ENCODE measurements at places on chromosomes 5 and 9. TPM values are rescaled to one million over a fixed set of nuclear protein-coding genes. Genes with fewer than 3 reads are reported as not detected.

The C5orf58 gene
- total RNA-seq, result 6.5 TPM

The PTGS1 gene
- total RNA-seq, result 91.4 TPM

The TRIM7 gene
- 4.2 TPM for total RNA-seq

The IL5 gene
- not detected for total RNA-seq

The RAB14 gene
- total RNA-seq, result 29.2 TPM

The GRXCR2 gene
- total RNA-seq, result not detected

The SLC36A3 gene
- total RNA-seq, result not detected

The PRSS3 gene
- total RNA-seq, result not detected

The PCDHGA12 gene
- total RNA-seq, result 7.6 TPM

The GALNT12 gene
- total RNA-seq, result 16.8 TPM

The PKD2L2 gene
- total RNA-seq, result not detected

The FOXD4L3 gene
- not detected for total RNA-seq

The RORB gene
- total RNA-seq, result 0.46 TPM

The RC3H2 gene
- total RNA-seq, result 58.1 TPM

The HTR1A gene
- total RNA-seq, result not detected

DNA sequence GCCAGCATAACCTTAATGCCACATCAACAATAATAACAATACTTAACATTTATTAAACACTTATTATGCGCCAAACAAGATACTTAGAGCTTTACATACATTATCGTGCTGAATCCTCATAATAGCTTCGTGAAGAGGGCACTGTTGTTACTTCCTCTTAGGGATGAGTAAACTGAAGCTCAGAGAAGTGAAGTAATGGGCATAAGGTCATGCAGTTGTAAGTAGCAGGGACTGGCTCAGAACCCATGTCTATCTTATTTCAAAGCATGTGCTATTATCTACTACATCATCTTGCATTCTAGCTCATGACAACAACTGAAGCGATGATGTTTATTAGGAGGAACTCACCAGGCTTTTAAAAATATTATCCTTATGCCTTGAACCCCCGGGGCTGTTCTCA is 34.9 kb upstream of the PPP3R2 start:
- DNase-seq, result no peak

GRCh38 chr5:54362992-54363625 is 52.7 kb upstream of the ARL15 start:
- no peak for DNase-seq

DNA sequence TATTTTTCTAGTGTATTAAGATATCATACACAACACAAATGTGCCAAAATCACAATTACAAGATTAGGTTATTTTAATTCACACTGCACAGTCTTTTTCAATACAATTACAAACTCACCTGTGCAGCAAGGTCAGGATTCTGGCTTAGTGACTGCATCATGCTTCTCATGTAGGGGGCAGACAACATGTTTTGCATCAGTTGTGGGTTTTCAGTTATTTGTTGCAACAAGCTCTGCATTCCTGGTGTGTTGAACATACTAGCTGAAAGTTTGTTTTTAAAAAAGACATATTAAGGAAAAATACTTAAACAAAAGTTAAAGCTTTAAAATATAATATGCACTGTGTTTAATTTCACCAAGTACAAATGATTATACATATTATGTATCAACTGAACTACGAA is 38.7 kb downstream of the UBQLN1 start:
- no peak for DNase-seq

GRCh38 chr5:77847814-77848290 is 71.7 kb upstream of the TBCA start:
- peak; percentile 42 for DNase-seq

- DNase-seq, result no peak
These were observed 404.6 kb upstream of the ARRDC3 start for GRCh38 chr5:91787718-91788117.

- DNase-seq, result no peak
These were observed 123.4 kb downstream of the OLFM1 start for GRCh38 chr9:135210676-135211523.

DNA sequence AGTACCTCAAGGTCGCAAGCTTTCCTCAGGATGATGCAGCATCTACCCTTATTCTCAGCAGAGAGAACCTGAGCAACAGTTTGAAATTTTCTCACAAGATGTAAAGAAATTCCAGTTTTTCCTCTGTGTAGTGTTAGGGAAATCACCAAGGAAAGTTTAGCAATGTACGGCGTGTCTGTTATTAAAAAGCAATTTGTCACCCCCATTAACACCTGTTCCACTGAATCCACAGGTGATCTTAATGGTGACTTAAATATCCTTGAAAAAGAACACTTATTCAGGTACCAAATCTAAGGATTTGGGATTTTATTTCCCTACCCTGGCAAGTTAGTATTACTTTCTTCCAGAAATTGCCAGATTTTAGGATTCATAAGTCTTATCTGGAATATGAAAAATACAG is 77.9 kb upstream of the ATP10B start:
- DNase-seq, result no peak

DNA sequence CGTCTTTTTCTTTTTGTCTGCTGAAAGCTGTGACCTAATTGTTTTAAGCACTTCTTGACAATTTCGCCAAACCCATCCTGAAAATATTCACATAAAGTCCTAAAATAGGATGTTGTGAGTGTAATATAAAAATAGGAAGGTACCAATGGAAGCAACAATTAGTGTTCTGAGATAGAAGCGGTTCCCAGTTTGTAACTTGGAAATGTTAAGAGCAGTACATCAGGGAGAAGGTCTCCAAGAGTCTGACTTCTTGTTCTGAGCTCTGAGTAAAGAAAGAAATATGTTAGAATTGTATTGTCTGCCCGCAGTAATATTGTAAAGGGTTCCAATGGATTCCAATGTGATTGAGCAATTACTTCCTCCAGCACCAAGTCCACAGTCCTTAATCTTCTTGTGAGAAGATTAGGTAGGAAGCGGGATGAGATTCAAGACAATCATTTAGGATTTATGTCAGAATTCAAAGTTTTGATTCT is 3.9 kb downstream of the VCAN start:
- DNase-seq, result no peak

DNA sequence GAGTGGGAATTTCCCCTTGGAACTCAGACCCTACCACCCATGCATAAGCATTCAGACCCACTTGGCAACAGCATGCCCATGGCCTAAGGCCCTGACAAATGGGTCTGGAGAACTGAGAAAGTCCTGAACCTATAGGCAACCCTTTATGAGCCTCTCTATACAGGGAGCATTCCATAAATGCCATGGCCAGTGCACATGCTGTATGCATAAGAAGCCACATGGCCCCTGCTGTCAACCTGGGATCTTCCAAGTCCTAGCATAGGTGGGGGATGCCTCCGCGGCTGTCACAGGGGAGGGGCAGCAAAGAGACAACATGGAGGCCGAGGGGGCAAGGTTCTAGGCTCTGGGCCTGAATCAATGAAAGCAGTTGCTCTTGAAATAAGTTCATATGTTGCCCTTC is 8.2 kb upstream of the NIPAL4 start:
- DNase-seq, result no peak

DNA sequence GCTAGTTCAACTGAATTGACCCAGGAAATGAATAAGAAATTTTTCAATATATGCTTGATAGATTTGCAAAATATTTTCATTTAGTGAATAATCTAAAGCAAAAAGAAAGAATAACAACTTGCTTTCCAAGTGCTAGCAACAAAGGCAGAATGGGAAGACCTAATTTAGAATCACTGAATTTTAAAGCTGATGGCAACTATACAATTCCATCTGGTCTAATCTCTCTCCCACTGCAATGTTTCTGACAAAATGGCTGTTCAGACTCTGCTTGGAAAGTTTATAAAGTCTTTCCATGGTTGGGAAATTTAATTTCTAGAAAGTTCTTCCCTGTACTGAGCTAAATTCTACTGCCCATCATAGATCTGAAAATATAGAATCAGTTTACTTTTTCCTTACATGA is 75.7 kb upstream of the ACOT12 start:
- no peak for DNase-seq

DNA sequence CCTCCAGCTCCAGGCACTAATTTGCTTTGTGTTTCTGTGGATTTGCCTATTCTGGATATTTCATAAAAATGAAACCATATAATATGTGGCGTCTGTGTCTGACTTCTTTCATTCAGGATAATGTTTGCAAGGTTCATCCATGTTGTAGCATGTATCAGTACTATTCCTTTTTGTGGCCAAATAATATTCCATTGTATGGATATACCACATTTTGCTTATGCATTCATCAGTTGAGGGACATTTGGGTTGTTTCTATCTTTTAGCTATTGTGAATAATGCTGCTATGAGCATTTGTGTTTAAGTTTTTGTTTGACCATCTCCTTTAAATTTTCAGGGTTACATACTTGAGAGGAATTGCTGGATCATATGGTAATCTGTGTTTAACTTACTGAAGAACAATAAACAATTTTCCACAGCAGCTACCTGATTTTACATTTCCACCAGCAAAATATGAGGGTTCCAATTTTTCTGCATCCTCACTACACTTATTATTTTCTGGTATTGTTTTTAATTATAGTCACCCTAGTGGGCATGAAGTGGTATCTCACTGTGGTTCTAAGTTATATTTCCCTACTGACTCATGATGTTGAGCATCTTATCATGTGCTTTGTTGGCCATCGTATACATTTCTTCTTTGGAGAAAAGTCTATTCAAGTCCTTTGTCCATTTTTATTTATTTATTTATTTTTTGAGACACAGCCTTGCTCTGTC is 63.9 kb downstream of the GCNT4 start:
- DNase-seq, result no peak

GRCh38 chr5:173557123-173557903 is 59.1 kb downstream of the BOD1 start:
- DNase-seq, result no peak

DNA sequence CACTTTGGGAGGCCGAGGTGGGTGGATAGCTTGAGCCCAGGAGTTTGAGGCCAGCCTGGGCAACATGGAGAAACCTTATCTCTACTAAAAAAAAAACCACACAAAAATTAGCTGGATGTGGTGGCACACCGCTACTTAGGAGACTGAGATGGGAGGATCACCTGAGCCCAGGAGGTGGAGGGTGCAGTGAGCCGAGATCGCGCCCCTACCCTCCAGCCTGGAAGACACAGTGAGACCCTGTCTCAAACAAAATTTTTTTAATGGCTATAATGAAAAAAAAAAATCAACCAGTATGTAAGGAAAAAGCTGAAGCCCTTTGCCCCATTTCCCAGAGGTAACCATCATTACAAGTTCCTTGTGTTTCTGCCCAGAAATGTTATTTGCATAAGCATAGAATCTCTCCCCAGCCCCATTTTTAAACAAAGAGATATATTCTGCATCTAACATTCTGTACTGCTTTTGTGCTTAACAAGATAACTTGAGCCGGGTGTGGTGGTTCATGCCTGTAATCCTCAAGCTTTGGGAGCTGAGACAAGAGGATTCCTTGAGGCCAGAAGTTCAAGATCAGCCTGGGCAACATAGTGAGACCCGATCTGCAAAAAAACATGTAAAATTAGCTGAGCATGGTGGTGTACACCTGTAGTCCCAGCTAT is 35.1 kb upstream of the KCNIP1 start:
- DNase-seq, result peak; percentile 70

- no peak for DNase-seq
These were observed 216.4 kb downstream of the EPB41L4A start for GRCh38 chr5:112202694-112203093.

- DNase-seq, result no peak
These were observed 16.9 kb upstream of the PLCXD3 start for GRCh38 chr5:41527201-41527779.

GRCh38 chr5:14081791-14082190 is 61.4 kb upstream of the TRIO start:
- no peak for DNase-seq

DNA sequence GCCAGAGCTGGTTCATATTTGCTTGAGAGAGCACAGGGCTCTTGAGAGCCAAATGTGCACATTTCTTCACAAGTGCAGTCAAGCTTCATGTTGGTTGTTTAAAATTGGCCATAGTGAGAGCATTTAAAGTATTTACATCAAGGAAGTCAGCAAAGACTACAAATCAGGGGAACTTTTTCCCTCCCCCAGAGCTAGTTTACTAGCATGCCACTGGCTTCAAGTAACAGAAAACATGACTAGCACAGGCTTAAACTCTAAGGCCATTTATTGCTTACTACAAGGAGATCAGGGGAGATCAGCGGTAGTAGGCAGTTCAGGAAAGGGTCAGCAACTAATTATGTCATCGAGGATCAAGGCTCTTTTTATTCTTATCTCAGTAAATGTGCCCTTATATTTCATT is 11.0 kb upstream of the CCDC171 start:
- DNase-seq, result no peak

- DNase-seq, result no peak
These were observed 17.4 kb downstream of the FGF18 start for GRCh38 chr5:171436804-171437285.

- peak; percentile 95 for DNase-seq
These were observed 30.8 kb downstream of the CD180 start for GRCh38 chr5:67165526-67166459.

DNA sequence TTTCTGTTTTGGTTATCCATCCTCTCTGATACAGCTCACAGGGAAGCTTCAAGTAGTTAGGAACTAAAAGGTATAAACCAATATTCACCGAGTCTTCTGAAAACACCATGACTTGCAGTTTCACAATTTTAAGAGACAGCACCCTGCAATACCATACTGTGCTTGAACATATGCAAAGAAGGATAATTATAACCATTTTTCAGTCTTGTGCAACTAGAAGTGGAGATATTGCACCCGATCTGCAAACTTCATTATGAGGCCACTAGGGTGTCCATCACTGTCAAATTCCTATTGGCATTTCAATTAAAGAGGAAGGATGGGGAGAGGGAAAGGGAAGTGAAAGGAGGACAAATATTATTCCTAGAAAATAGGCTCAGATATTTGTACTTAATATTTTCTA is 32.4 kb upstream of the CEP120 start:
- no peak for DNase-seq

- no peak for DNase-seq
These were observed 118.5 kb upstream of the LPCAT1 start for GRCh38 chr5:1642221-1642620.

- no peak for DNase-seq
These were observed 14.3 kb downstream of the FNBP1 start for GRCh38 chr9:130028493-130029222.

- DNase-seq, result peak; percentile 94
These were observed at the start of gene PRKAA1 for GRCh38 chr5:40798012-40798800. PRKAA1 (minus strand) TSS chr5:40798374; CDS start chr5:40798189, 185 bp downstream.

GRCh38 chr5:82540301-82540700 is 262.1 kb upstream of the RPS23 start:
- DNase-seq, result no peak

GRCh38 chr9:135706288-135706687 is 4.3 kb downstream of the KCNT1 start:
- DNase-seq, result no peak

DNA sequence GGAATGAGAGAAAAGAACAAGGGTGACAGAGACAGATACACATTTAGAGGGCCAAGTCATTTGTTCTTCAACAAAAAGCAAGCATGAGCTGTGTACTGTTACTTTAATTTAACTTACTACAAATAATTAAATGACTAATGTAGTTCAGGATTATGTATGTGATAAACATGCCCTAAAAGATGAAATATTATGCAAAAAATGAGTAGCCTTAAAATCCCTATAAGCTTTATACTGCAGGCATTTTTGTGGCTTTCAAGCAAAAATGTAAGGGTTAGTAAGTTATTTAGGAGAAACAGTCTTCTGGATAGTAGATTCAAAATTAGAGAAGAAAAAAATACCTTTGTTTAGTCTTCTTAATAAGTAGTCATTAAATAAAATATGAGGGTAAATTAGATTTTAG is 431.2 kb downstream of the CSNK1G3 start:
- DNase-seq, result no peak

- DNase-seq, result no peak
These were observed 68.2 kb downstream of the DOCK2 start for GRCh38 chr5:169705322-169705721.

Measured in esophagus muscularis mucosa (tissue), 4 donors.